Inflammatory macrophage treated with lipopolysaccharide for 4 hours (primary cell): ENCODE measurements at places on chromosomes 3 and 15.

- no peak for DNase-seq
Observed at GRCh38 chr3:31707286-31707685, 174.6 kb downstream of the STT3B start.

DNA sequence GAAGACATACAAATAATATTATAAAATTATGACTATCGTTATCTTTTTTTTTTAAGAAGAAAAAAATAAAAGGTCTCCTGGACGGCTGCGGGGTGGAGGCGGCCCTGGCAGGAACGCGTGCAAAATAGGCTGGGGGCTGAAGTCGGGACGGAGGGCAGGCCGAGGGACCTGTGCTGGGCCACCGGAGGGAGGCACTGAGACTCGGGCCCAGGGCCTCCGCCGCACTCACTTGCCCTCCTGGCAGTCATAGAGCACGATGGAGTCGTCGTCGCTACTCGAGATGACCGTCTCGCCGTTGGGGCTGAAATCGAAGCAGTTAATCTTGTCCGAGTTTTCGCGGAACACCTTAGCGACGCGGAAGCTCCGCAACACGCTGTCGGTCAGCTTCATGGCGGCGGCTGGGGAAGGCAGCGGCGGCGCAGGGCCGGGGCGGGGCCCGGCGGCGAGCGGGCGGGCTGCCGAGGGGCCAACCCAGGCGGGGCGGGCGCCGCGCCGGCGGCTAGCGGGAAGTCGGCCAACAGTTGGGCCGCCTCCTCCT lies 408 bp downstream of the WDR82 start:
- DNase-seq, result peak; percentile 57

DNA sequence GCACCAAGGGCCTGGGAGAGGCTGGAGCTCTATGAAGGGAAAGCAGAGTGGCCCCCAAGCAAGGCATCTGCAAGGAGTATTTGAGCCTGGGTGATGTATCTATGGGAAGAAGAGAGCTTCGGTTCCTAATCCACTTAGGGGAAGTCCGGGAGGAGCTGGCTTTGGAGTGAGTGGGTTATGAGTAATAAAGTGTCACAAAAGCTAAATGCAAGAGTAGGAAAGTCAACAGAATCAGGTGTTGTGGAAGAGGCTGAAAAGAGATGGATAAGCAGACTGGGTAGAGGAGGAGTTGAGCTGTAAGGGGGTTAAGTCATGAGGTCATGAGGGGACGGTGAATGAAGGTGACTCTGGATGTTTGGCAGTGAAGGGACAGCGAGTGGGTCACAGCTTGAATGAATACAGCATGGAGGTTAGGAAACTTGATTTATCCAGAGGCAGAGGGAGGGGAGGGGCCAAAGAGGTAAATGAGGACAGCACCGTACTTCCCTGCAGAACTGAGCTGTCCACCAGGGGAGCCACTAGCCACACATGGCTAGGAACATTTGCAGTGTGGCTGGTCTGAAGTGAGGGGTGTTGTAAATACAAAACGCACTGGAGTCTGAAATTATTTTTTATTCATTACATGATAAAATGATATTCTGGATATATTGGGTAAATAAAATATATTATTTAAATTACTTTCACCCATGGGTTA lies 83.3 kb downstream of the ADCY5 start:
- DNase-seq, result no peak

DNA sequence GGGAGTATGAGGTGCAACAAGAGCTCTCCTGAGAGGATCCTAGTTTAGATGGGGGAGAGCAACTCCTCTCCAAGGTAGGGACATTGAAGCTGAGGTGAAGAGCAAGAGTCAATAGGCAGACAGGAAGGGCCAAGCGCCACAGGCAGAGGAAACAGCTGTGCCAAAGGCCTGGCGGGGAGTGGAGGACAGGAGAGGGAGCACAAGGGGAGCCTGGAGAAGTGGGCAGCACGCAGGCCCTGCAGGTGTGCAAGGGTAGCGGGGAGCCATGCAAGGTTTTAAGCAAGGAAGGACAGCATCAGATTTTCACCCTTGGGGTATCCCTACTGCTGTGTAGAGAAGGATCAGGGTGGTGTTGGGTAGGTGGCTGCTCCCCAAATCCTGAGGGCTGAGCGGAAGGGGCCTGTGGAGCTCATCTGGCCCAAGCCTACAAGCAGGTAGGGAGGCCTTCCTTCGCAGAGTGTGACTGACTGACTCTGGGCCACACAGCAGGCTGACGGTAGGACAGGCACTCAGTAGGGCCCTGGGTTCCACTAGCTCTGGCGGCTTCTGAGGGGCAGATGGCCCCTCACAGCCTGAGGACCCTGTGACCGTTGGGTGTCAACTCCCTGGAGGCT lies 13.3 kb downstream of the CHST13 start:
- no peak for DNase-seq

DNA sequence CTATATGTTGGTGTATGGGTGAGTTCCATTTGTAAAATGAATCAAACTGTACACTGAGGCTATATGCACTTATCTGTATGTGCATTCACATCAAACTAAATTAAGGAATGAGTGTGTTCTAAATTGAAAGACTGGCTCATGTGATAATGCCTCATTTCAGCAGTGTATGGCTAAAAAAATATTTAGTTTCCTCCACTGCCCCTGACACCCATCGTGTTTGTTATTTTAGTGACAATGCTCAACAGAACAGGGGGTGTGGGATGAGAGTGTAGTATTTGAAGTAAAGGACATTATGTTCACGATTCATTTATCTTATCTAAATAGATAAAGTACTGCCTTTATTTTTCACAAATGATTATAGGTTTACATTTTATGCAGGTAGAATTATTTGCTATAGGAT lies 301.1 kb upstream of the ARPP21 start:
- DNase-seq, result no peak

DNA sequence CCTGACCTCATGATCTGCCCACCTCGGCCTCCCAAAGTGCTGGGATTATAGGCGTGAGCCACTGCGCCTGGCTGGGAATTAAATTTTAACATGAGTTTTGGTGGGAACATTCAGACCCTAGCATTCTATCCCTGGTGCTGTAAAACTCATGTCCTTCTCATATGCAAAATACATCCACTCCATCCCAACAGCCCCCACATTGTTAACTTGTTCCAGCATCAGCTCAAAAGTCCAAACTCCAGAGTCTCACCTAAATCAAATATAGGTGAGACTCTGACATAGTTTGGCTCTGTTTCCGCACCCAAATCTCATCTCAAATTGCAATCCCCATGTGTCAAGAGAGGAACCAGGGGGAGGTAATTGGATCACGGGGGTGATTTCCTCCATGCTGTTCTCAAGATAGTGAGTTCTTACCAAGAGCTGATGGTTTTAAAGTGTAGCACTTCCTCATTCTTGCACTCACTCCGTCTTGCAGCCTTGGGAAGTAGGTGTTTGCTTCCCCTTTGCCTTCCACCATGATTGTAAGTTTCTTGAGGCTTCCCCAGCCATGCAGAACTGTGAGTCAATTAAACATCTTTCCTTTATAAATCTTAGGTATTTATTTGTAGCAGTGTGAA lies 96.2 kb upstream of the PLCL2 start:
- DNase-seq, result peak; percentile 78
